ENCODE measurements at places on chromosomes 12 and 14.

- DNase-seq = no peak
Measured at GRCh38 chr12:108029051-108029835, 99.8 kb upstream of the WSCD2 start.

DNA sequence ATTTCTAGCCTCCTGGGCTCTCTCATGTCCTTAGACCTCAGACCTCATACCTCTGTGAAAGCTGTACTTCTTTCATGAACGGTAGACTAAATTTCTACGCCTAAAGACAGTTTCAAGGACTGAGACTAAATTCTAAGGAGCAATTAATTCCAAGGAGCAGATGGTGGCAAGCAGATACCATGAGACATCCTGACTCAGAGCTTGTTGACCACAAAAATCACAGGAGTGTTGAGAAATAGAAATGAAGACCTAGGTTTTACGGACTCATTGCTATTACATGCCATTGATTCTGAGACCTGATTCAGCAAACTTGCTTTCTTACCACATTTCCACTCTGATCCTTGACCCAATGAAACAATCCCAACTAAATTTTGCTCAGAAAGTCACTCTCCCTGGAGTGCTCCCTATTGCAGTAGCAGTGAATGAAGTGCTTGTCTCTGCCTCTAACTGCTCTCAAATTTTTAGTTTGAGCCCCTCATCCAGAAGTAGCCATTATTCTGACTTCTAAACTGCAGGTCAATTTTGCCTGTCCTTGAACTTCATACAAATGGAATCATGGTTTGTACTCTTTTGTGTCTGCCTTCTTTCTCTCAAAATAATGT, 52.0 kb downstream of the PEX5 start:
- peak; percentile 47 for DNase-seq

GRCh38 chr14:23160924-23161522, 22.4 kb downstream of the SLC7A8 start:
- peak; percentile 79 for DNase-seq

DNA sequence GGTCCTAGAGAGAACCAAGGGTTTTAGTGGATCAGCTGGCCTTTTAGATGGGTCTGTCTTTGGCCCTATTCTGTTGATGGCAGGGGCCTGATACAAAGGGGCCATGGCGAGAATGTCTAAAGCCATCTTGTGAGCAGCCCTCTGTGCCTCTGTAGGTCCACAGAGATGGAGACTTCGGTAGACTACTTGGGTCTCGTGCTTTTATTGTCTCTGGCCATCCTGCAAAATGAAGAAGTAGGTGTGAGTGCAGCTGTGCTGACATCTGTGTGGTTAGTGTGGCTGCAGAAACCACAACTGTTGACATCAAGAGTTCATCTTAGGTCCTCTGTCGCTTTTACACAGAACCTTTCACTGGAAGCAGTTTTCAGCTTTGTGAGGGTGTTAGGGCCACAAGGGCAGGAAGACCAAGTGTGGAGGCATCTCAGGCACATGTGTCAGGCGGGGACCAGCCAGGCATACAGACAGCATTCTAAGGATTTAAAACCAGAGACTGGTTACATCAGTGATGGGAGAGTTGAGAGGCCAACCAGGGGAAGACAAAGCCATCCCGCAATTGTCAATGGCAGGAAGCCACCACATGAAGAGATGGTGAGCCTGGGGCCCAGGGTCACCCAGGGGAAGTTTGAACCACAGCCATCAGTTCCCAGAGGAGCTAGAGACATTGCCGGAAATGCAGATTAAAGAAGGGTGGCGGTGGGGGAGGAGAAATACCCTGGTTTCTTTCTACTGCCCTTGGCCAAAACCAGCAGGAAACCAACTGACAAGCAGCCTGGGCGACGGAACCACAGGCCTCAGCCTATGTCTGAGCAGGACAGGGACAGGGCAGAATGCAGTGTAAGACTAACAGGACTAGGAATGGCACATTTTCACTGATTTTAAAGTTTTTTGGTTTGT, 13.0 kb upstream of the TPCN1 start:
- DNase-seq = peak; percentile 30

GRCh38 chr14:105843444-105844046, 317.2 kb downstream of the TMEM121 start:
- peak; percentile 7 for DNase-seq

GRCh38 chr12:83808591-83808990, 1104.0 kb downstream of the SLC6A15 start:
- DNase-seq = no peak

DNA sequence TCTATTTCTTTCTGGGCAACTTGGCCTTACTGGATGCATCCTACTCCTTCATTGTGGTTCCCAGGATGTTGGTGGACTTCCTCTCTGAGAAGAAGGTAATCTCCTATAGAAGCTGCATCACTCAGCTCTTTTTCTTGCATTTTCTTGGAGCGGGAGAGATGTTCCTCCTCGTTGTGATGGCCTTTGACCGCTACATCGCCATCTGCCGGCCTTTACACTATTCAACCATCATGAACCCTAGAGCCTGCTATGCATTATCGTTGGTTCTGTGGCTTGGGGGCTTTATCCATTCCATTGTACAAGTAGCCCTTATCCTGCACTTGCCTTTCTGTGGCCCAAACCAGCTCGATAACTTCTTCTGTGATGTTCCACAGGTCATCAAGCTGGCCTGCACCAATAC, 5.3 kb downstream of the OR4N5 start:
- no peak for DNase-seq

DNA sequence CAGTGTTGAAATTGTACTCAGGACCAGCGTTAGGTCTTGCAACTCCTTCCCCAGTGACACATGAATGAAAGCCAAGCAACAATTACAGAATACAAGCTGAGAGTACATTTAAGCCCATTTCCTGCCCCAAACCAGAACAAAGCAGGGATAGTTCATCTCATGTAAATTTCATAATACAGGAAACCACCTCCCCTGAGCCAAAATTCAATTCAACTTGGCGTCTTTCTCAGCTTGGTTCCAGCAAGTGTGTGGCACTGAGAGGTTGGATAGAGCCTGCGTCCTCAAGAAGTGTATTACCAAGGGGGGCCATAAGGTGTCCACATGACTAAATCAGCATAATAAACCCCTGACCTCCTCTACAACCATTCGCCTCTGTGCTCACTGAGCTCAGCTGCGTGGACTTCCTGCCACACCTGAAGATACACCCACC, 278.9 kb upstream of the CRY1 start:
- DNase-seq = no peak

DNA sequence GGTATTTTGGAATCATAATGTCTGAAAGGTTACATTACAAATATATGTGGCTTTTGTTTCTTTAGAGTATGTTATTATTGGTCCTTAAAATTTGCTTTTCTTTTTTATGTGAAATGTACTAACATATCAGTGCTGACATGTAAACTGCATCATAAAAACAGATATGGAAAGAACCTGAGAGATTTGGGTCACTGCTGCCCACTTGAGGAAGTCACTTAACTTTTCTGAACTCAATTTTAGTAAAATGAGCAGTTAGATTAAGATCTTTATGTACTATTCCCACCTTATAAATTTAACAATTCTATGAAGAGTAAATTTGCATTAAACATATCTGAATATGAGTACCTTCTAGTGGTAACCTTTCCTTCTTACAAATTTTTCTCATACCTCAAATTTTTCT, 7.5 kb downstream of the PTGR2 start:
- DNase-seq = no peak

DNA sequence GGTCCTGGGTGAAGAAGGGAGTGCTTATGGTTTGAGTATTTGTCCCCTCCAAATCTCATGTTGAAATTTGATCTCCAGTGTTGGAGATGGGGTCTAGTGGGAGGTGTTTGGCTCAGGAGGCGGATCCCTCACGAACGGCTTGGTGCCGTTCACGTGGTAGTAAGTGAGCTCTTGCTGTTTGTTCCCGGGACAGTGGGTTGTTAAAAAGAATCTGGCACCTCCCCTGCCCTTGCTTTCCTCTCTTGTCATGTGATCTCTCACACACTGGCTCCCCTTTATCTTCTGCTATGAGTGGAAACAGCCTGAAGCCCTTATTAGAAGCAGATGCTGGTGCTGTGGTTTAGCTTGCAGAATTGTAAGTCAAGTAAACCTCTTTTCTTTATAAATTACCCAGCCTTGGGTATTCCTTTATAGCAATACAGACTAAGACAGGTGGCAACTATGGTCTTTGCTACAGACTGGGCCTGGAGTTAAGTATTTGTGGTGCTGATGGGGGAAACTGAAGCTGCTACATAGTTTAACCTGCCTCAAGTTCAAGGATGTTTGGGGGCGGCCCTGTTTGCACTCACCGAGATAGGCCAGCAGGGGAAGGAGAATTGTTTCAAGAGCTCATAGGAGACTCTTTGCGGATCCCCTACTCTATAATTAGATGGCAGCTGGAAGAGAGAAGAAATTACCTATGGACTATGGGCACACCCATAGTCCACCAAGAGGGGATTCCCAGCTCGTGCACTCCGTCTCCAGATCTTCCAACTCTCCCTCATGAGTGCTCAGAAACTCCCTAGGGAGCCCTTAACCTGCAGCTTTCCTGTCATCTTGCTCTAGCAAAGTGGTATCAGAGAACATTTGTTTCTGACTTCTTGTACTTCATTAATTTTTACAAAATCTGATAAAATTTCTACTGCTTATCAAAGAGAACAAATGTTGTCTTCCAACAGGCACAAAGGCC, 164.6 kb downstream of the SLC15A5 start:
- no peak for DNase-seq

GRCh38 chr12:127928178-127928577, 338.8 kb upstream of the TMEM132C start:
- DNase-seq = no peak

GRCh38 chr12:48750769-48751356, 34.4 kb upstream of the CCNT1 start:
- no peak for DNase-seq

DNA sequence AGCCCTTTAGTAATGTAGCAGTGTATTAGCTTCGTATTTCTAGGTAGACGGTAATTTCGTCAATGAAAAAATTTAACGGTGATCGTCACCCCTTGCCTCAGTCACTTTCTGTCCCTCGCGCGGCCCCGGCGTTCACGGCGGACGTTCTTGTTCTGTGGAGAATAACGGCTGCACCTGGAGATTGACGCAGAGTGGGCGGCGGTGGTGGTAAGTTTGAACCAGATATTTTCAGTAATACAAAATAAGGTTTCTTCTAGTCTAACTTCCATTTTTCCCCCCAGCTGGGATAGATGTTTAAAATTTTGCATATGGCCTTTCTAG, 341 bp downstream of the ZNF10 start:
- peak; percentile 15 for DNase-seq

DNA sequence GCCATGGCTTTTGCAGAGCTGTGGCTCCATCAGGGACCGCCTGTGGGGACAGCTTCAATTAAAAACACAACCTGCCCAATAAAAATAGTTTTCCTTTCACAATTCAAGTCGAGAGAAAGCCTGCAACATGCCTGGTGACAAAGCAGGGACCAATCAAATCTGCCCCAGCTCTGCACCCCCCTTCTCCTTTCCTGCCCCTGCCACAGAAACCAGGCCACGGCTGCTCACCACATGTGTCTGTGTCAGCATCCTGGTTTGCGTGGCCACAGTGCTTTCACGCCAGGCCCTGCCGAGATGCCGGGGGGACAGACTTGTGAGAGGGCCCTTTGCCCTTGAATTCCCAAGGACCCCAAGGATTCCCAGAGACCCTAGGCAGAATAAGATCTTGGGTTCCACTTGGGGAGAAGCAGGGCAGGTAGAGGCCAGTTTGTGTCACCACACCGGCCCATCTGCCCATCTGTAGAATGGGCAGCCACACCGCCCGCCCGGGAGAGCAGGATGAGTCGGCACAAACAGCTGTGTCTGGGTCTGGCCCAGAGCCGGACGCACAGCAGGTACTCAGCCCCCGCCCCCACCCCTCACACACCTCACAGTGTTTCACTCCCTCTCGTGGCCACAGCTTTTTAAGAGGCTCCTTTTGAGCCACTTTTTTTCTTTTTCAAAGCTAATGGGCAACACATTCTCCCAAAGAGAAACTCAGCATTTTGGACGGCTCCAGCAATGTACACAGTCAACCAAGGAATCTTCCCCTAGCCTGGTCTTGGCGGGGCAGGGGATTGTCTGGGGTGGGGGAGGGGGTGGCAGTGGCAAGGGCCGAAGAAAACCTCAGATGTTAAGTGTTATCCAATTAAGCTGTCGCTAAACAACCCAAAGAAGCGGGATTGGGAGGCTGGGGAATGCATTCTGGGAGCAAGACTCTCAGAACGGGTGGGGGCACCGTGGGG, 41.5 kb downstream of the BCL11B start:
- no peak for DNase-seq

DNA sequence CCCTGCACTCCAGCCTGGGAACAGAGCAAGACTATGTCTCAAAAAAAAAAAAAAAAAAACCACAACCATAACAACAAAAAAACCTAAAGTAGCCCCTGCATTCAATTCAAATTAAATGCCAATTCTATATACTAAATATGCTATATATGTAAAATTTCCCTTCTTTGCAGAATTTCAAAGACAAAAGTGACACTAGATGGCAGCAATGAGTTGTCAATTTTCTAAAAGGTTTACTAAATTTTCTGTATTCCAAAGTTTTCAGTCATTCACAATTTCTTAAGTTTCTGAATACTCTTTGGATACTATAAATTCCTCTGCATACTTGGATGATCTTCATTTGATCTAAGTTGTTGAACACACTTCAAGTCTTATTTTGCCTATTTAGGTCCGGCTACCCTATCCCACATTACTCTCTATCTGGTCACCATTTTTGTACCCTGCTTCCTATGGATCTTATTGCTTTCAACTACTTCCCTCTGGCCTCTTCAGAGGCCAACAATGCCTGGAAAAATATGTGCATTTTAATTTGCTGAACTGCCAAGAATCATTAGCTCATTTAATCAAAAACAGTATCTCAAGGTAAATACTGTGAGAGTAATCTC, 27.9 kb downstream of the HNRNPC start:
- peak; percentile 22 for DNase-seq

DNA sequence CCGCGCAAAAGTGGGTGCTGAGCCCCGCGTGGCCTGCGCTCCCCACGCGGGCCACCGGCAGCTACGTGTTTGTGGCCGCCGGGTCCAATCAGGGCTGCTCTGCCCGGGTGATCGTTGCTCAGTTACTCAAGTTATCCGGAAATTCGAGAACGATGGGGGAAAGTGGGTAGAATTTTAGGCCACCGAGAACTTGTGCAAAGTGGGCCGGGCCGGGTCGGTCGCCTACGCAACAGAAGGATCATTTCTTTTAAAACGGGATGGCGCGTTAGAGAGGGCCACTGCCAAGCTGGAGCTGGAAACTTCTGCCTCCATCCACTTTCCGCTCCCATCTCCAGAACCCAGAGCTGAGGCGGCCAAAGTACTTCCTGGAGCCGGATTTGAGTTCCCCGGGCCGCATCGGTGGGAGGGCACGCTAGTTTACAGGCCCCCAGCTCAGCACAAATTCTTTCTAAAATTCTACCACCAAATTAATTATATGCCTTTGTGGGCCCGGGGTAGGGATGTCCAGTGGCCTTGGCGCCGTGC, 3.5 kb downstream of the RFX4 start:
- DNase-seq = no peak

GRCh38 chr12:77049767-77050353, 15.5 kb downstream of the E2F7 start:
- peak; percentile 58 for DNase-seq
